ENCODE measurements at places on chromosomes 5 and 9.

- no peak for DNase-seq
These were observed 183.3 kb downstream of the SH3GL2 start for GRCh38 chr9:17761984-17762676.

GRCh38 chr9:79134654-79135053 lies 437.1 kb upstream of the TLE4 start:
- DNase-seq: no peak

- DNase-seq: no peak
These were observed 4.1 kb upstream of the ZCCHC10 start for GRCh38 chr5:133030343-133031005.

DNA sequence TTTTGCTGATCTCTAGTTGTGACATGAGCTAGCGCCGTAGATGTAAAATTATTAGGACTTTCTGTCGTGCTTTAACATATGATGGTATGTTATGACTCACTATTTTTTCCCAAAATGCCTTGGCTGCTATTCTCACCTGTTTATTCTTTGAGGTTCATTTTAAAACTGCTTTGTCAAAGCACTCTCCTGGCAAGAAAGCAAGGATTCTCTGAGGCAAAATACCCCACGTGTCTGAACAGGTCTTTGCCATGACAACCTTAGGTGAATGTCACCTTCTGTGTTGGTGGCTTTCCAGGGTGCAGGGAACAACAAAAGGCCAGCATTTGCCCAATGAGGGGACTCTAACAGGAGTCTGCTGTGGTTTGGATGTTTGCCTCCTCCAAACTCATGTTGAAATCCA lies 30.6 kb upstream of the COL5A1 start:
- DNase-seq: no peak

- no peak for DNase-seq
These were observed 70.0 kb downstream of the C6 start for GRCh38 chr5:41143131-41143901.

DNA sequence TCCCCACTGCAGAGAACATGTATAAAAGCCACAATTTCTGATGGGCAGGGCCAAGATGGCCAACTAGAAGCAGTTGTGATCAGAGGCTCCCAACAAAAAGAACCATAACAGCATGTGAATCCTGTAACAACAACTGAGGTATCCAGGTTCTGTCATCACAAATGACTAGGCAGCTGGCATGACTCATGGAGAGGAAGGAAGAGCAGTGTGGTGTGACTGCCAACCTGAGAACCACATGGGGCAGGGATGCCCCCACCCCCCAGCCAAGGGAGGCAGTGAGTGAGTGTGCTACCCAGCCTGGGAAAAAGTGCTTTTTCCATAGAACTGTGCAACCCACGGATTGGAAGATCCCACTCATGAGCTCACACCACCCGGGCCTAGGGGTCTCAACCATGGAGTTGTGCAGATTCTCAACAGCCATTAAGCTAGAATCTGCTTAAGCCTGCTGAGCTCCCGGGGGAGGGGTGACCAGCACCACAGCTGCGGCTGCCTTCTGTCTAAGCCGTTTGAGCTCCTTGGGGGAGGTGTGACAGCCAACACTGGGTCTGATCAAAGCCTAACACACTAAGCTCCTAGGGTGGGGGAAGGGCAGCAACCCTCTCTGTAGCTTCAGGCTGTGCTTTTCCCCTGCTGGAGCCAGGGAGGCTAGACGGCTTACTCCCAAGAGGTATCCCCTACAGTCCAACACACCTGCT lies 80.1 kb upstream of the DMAC1 start:
- DNase-seq: no peak

DNA sequence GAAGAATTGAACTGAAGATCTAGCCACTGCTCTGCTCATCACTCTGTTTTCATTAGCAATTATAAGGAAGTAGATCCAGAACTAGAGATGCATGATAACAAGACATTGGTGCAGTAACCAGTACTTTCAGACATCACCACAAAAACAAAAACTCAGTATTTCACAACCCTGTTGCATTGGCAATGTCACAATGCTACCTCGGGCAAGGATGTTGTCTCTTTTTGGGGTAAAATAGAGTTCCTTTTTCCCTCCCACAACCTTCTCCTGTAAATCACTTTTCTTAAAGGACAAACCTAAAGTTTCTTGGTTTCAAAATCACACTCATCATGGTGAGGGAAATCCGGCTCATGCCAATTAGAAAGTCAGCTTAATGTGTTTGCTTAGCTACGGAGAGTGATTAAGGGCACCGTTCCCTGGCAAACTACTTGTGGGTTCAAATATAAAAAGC lies 420.1 kb upstream of the MEF2C start:
- no peak for DNase-seq

DNA sequence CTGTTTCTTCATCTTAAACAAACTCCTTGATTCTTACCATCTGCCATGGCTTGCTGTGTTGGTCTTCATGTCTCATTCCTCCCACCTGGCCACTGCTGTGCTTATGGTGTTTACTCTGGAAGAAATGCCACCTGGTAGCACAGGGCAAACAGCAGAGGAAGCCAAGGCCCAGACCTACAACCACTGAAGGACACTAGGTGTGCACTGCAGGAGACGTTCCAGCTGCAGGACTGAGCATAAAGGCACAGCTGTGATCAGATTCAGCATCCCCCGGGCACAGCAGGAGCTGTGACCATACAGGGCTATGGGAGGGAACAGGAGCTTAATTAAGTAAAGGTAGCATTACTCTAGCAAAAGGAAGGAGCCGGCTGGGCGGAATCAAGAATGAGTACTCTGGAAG lies 12.6 kb upstream of the GNAQ start:
- DNase-seq: no peak

DNA sequence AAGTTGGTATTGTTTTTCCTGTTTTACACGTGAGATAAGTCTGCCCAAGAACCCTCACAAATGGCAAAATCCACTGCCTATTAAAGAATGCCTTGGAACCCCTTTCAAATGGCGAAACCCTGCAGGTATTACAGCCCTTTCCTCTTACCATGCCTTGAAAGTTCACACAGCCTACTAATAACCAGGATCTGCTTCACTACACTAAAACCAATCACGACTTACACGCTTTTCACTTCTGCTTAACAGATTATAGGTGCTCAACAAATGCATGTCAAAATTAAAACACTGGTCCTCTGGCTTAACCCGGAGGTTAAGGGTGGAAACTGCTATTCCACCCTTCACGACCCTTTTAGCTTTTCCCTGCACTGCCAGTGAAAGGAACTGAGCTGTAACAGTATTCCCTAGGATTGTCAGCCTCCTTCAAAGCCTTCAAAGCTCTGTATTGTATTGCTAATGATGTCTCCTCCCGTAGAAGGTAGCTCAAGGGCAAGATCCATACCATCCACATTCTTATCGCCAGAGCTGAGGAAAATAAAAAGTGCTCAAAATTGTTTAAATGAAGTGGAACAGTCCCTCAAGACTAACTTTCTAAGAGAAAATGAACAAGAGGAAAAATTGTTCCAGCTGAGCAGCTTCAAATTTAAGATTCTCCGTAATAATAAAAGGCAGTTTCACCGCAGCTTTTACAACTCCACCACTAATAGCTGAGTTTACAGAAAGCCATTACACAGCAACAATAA lies 997 bp downstream of the AUH start:
- DNase-seq: no peak

DNA sequence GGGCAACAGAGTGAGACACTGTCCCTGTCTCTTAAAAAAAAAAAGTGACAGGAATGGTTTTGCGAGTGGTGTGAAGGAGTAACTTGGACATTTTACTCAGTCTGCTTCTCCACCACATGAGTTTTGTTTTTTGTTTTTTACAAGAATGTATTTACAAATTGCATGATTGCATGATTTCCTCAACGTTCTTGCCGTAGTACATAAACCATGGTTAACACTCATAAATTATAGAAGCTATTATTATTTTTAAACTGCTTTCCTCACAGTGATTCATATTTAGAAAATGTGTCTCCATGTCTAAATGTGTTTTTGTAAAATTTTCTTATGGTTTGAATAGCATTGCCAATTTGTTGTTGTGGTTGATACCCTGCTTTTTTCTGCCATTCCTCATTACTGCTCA lies 220.0 kb downstream of the GOLPH3 start:
- no peak for DNase-seq

- DNase-seq: no peak
These were observed 860.8 kb upstream of the DMAC1 start for GRCh38 chr9:8660383-8660782.

DNA sequence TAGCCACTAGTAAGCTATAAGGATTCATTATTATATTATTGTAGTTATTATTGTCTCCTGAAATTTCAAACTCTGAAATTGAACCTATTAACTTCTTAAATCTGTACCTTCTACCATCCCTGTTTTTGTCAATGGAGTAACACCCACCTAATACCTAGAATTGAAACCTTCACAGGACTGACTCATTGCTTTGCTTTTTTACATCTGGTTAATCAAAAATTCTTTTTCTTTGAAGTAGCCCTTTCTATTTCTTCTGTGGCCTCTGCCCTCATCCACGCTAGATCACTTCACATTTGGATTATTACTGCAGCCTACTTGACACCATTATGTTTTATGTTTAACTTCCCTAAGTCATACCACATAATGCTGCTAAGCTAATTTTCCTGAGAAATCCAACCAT lies 35.6 kb downstream of the RBM27 start:
- DNase-seq: no peak

DNA sequence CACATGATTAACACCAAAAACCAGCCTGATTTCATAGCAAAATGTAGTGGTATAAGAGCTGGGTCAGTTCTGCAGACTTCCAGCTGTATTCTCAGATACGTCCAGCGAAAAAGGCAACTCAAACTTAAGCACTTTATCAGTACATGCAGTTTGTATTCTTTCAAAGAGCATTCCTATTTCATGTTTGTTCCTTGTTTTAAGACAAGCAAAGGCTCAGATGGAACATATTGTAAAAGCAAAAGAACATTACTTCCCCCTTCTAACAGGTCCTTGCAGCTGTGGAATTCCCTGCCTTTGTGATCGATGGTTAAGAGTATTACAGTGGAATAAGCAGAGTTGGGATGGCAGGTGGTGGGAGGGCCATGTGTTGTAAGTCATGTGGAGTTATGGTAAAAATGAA lies 86.3 kb upstream of the GRHPR start:
- no peak for DNase-seq

- DNase-seq: no peak
These were observed 193.6 kb downstream of the GLIS3 start for GRCh38 chr9:4106081-4106759.

DNA sequence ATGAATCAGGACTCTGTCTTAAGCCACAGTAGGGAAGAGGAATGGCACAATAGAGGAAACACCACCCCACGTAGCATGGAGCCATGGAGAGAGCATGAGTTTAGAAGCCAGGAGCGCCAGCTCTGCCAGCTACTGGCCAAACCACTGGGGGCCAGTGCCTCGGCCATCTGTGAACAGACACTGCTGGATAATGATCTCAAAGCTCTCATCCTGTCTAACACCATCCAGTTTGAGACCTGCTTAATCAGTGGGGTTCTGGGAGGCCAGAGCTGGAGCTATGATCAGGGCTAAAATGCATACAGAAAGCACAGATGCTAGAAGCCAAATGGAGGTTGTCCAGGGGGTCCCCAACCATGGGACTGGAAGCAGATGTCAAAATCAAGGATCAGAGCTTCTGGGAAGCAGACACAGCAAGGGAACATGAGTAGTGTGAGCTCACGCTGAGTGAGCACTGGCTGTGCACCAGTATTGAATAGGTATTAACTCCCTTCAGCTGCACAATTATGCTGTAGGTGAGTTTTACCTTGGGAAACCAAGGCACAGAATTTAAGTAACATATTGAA lies 92.7 kb downstream of the KCNIP1 start:
- no peak for DNase-seq

- no peak for DNase-seq
These were observed 60.5 kb upstream of the RAPGEF1 start for GRCh38 chr9:131800366-131800765.

- DNase-seq: no peak
These were observed 5.5 kb downstream of the PCDH1 start for GRCh38 chr5:141872496-141873356.

DNA sequence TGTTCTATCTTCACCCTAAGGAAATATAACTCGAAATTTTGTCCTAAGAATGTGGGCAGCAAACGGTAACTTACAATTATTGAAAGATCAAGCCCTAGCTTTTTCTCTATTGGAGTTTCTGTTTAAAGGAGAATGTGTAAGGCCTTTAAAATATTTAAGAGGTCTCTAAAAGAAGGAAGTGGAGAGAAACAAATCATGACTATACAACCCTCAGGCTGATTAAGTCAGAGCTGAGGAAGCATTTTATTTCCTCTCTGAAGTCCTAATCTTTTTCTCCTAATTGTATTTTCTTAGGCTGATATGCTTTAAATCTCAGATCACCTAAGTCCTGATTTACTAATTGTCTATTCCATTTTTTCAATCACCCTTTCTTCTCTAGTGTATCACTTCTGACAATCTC lies 1708.8 kb upstream of the C9orf72 start:
- no peak for DNase-seq

GRCh38 chr9:71955300-71955915 lies 44.0 kb downstream of the C9orf85 start:
- DNase-seq: no peak

DNA sequence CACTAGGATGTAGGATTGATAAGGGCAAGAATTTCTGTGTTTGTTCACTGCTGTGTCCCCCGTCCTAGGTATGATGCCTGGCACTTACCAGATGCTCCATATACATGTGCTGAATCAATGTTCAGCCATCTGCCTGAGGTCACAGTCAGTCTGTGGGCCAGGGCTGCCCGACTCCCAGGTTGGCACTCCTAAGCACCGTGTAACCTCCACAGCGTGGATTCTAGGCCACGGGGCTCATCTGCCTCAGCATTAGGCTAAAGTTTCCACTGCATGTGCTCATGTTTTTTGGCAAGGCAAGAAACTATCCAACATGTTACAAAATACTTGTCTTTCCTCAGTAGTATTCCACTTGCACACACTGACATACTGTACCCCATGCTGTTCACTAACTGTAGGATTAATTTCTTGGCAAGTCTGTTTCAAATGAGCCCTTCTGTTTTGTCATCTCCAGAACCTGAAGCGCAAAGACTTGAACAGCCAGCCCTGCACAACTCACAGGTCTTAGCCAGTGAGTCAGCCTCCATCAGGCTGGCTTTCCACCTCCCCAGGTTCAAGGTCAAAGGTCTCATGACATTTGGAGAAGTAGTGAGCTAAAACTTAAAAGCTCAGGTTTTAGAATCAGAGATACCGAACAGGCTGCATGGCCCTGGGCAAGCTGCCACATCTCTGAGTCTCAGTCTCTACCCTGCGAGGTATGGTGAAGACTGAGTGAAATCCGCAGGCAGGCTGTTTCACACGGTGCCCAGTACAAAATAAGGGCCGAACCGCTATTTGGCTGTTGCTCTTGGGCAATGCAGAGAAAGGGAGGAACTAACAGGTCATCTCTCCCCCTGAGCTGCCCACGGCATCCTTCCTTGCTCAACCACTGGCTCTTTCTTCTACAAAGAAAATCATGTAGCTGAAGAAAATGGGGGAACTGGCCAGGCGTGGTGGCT lies 7.2 kb downstream of the TOR1A start:
- DNase-seq: no peak

GRCh38 chr9:136734837-136735496 lies 7.8 kb downstream of the LCN10 start:
- no peak for DNase-seq

Measured in COLO829 (cell line).